ENCODE measurements at places on chromosomes 4 and X.

DNA sequence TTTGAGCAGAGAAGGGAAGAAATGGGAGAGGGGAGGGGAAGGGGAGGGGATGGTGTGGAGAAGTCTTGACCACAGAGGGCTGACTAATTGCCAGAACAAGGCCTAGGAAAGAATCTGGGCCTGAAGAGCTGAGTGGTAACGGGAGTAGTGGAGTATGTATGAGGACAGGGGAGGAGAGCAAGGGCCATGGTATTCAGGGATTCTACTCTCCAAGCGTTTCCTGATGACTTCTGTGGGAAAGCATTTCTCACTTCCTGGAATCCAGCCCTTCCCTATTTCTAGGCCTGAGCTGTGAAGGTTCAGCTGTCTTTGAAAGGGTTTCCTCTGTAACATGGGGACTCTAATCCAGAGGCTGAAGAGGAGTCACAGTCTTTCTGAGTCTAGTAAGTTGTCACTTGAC, 19.7 kb upstream of the SOX3 start:
- no peak for DNase-seq

- no peak for DNase-seq
Measured at GRCh38 chr4:186770481-186771175, 47.0 kb upstream of the FAT1 start.

DNA sequence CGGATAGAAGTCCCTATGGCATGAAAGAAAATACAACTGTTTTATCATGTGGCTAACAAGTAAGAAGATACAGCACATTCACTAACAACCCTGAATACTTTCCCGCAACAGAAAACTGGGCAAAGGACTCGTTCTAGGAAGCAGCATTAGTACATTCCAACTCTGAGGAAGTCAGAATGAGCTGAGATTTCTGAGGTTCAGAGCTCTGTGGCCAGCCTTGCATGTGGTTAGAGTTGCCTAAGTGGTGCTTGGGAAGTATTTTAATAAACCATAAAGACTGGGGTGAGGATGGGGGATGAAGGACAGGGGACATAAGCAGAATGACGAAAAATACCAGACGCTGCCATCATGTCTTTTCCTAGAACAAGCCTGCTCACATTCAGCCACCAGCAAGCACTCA, 82.2 kb downstream of the EFHC2 start:
- no peak for DNase-seq

DNA sequence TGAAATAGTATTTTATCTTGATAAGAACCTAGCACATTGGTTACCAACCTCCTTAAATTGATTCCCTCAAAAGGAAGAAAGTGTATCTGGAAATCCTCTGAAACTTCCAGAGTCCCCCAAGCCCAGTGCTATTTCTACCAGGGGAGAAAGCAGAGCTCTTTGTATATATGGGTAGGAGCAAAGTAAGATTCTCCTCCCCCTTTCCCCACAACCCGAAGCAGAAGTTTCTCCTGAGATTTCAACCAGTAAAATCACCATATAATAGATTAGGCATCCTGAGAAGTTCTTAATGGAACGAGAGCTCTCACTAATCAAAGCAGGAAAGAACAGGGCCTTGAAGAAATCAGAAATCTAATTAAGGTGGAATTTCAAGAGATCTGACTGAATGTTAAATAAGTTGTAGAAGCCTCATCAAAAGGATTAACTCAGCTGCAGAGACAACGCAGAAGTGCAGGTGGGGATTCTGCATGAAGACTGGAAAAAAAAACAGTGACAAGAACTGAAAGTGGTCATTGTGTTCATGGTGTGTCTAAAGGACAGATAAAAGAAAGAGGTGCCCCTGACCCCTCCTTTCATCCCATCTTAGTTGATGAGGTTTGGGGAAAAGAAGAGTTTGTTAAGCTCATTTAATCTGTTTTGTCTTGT, 39.1 kb downstream of the VSIG4 start:
- DNase-seq: no peak

DNA sequence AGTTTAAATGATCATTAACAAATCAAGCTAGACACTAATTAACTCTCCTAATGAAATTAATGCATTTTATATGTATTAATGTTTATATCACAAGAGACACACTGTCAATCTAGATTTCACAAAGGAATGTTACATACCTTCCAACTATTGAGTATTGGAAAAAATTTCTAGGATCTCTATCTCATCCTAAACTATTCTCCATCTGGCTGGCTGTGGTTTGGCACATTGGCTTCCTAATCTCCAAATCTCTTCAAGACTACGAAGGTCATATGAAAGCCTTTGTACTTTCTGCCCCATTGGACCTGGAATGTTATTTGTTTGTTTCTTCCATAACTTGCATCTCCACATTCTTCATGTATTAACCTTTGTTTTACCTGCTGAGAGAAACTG, 1160.0 kb downstream of the ADGRL3 start:
- peak; percentile 44 for DNase-seq

DNA sequence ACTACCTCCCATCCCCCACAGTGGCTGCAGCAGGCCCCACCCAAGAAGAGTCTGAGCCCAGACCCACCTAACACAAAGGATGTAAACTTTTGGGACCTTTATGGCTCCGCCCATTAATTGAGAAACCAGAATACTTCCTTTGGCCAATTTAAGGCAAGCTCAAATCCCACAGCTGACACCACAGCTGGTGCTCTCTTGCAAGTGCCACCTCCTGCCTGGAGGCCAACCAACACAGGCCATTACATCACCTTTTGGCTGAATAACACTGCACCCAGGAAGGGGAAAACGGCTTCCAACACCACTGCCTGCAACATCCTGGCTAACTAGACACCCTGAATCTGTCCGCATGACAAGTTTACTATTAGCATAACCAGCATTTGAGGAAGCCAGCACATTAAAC, 248.8 kb downstream of the PRDM5 start:
- DNase-seq: no peak

GRCh38 chrX:70354716-70355115, 64.8 kb downstream of the KIF4A start:
- DNase-seq: no peak

DNA sequence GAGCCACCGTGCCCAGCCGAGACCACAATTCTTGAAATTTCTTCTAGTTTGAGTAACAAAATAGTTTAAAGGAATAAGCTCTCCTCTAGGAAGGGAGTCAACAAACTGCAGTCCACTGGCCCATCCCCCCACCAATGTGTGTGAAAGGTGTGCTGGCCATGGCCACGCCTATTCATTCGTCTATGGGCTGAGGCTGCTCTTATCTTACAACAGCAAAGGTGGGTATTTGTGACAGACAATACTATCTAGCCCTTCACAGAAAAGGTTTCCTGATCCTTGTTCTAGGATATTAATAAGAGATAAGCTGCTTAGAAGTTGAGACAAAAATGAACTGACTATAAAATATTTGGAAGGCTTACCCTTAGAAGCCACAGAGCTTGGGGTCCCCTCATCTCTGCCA, 41.2 kb downstream of the BEND2 start:
- DNase-seq: no peak

DNA sequence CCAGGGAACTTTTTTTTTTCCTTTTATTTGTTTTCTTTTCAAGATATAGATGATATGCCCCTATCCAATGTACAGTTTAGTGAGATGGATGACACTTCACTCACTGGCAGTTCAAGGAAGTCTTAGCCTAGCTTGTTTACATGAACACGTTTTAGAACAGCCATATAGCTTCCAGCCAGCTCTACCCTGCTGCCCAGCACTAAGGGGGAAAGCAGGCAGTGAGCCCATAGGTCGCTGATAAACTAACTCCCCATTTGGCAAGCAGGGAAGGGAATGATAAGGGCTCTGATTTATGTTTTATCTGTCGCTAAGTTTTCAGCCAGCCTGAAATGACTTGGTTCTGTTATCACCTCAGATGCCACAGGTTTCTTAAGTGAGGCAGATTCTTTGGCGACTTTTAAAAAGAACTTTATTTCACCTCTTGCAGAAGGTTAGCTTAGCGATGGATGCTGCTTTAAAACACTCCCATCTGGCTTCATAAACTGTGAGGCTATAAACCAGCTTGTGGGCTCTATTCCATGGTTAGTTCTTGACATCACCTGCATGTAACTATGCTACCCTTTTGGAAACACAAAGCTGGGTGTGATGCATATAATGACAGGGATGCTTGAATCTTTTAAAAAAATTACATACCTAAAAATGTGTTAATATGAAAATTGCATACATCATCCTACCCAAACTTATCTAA, 348.4 kb downstream of the FBXO8 start:
- no peak for DNase-seq

- no peak for DNase-seq
Measured at GRCh38 chrX:40298069-40298468, 200.3 kb upstream of the BCOR start.

DNA sequence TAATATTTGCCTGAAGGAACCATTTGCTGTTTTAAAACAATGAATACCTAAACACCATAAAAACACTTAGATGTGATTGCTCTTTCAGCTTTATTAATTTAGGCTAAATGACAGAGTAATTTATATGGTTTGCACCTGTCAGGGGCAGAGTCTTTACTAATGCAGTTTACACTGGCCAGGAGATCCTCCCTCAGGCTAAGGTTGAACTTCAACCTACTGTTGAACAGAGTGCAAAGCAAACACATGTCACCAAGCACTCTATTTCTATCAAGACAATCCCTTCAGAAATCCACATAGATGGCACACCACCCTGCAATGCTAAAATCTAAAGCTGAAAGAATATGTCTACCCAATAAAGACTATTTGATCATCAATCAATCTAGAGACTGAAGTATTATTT, 147.3 kb downstream of the KLHL13 start:
- peak; percentile 64 for DNase-seq

DNA sequence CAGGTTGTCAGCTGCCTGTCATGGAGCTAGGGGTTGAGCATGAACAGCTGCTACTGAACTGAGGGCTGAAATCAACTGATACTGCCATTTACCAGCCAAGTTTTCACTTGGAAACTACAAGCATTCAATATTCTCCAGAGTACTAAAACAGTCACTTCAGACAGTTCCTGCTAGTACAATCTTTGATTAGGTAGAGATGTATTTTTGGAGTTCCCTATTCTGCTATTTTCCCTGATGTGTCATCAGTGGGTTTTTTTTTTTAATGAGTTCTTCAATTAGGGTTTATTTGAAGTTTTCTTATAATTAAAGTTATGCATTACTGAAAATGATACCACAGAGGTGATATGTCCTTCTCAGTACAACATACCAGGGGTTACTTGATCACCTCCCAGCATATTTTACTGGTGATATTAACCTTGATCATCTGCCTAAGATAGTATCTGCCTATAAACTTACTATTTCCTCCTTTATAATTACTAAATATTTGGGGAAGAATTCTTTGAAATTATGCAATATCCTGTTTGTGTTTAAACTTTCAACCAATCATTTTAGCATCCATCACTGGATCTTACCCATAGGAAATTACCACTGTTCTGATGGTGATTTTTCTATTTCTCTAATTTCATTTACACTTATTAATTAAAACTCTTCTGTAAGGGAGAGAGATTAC, 13.6 kb downstream of the PDCL2 start:
- DNase-seq: no peak

DNA sequence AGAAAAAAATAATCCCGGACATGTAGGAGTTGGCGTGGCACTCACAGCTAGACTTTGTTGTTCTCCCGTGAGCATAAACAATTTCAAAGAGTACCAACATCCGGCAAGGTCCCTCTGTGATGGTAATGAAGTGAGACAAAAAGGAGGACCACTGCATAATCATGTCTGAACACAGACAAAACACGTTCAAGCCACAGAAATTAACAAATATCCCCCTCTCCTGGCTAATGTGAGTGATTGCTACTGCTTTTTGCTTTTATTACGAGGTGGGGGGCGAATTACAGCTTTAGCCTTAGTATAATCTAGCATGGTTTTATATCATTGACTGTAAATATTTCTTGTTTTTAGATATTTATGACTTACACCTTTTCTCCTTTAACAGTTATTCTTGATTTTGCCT, 118.5 kb downstream of the PLS3 start:
- peak; percentile 19 for DNase-seq

DNA sequence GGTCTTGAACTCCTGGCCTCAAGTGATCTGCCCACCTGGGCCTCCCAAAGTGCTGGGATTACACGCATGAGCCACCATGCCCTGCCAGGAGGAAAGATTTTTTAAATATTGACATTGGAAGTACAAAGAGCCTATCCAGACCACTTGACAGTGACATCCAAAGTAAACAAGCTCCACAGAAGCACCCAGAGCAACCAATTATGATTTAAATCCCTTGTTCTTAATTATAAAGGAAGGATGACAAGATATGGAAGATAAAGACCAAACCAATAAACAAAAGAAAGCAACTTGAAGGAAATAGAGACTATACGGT, 27.7 kb upstream of the RPL34 start:
- DNase-seq: no peak

DNA sequence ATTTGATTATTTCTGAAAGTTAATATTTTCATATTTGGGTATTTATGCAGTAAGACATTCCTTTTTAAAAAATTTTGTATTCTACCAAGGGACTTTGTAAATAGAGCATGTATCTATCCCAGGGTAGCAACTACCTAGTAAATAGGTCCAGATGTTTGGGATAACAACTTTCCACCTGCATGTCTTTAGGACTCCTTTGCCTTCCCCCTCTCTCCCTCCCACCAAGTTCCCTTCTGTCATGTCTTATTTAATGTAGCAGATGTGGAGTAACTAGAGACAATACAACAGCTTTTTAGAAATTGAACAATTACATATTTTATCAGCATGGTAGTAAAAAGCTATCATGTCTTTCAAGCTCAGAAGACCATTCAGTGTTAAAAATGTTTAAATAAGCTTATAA, 821.0 kb downstream of the C4orf33 start:
- DNase-seq: no peak

GRCh38 chr4:128130621-128131020, 69.5 kb downstream of the LARP1B start:
- no peak for DNase-seq
